SW 1271 (cell line): ENCODE measurements at places on chromosomes 11 and 22.
A peak's percentile ranks its signal among the peaks of the same experiment; 100 is the strongest.

DNA sequence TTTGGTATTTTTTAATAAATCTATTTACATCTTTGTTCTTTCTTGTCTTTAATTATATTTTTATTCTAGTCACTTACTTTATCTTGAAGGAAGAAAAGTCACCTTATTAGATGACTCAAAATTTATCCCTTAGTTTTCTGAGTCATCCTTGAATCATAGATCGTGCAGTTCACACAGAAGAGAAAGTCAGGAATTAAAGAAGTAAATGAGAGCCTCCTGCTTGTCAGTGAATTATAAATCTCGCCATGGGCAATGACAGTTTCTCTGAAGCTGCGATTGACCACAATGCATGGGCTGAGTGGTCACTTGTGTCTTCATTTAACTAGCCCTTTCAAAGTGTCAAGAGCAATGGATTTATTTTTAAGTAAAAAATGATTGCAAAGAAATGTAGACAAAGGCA is 91.2 kb downstream of the LUZP2 start:
- no peak for DNase-seq

GRCh38 chr11:22359295-22359694 is 21.1 kb downstream of the SLC17A6 start:
- DNase-seq, result no peak

DNA sequence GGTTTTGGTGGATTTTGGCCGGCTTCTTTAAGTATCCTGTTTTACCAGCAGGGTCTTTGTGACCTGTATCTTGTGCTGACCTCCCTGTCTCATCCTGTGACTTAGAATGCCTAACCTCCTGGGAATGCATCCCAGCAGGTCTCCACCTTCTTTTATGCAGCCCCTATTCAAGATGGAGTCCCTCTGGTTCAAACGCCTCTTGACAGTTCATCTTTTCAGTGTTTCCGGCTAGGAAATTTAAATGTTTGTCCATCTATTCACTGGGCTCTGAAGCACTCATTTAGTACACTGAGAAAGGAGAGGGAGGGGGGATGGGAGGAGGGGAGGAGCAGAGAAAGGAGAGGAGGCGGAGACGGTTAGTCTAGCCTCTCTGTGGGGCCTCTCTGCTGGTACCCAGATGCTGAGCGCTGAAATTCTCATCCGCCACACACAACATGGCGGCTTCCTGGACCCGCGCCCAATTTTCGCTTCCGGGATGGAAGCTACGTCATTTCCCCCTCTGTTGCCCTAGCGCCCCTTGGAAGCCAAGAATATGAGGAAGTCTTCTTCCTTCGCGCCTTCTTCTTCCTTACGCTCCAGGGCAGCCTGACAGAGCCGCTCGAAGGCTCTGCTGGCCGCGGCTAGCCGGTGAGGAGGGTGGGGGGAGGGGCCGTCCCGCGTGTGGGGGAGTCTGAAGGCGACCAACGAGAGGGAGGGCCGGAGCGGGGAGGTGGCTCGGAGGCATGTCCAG is 69.0 kb upstream of the SYT13 start:
- DNase-seq, result no peak

- DNase-seq, result no peak
Measured at GRCh38 chr22:24973872-24974271, 21.4 kb downstream of the KIAA1671 start.

DNA sequence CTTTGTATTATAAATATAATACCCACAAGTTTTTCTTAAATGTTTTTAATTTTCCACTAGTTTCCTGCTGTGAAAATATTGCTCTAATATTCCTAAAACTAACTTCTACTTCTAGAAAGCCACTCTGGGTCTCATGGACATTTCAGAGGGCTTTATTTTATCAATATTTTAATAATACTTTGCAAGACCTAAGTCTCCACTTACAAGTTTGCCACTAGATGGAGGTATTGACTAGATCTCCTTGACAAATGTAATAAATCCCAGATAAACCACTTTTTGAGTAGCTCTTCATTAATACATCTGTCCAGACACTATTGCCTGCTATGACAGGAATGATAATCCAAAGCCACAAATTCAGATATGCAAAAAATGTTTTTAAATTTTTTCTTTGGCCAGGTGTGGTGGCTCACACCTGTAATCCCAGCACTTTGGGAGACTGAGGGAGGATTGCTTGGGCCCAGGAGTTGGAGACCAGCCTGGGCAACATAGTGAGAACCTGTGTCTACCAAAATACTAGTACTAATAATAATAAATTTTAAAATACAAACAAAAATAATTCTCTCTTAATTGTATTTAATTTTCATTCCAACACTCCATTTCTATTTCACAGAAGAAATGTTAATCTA is 3.5 kb upstream of the ACAT1 start:
- DNase-seq, result peak; percentile 74

- no peak for DNase-seq
Measured at GRCh38 chr11:80635178-80635577, 1194.3 kb upstream of the TENM4 start.

DNA sequence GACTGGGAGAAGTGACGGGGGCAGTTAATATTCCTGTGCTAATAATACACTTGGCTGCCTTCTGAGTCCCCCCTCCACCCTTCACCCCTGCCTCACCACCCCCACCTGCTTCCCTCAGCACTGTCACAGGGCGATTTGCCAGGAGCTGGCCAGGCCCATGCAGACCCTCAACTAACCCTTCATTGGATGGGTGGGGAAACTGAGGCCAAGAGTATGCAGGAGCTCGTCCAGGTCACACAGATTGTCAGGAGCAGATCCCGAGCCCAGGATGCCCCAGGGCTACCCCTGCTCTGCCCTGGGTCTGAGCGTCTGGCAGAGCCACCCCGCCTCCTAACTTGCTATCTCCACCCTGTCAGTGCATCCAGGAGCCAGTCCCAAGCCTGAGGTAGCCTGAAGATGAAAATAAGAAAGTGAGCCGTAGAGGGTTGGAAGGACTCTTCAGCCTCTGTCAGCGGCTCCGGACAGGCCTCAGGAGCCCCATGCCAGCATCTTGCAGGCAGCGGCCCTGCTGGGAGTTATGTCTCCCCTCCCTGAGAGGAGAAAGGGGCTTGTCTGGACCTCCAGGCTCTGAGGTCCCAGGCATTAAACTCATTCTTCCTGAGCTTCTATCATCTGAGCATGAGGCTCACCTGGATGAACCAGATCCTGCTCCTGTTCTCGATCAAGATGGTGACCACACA is 6.2 kb downstream of the TPBGL start:
- no peak for DNase-seq

DNA sequence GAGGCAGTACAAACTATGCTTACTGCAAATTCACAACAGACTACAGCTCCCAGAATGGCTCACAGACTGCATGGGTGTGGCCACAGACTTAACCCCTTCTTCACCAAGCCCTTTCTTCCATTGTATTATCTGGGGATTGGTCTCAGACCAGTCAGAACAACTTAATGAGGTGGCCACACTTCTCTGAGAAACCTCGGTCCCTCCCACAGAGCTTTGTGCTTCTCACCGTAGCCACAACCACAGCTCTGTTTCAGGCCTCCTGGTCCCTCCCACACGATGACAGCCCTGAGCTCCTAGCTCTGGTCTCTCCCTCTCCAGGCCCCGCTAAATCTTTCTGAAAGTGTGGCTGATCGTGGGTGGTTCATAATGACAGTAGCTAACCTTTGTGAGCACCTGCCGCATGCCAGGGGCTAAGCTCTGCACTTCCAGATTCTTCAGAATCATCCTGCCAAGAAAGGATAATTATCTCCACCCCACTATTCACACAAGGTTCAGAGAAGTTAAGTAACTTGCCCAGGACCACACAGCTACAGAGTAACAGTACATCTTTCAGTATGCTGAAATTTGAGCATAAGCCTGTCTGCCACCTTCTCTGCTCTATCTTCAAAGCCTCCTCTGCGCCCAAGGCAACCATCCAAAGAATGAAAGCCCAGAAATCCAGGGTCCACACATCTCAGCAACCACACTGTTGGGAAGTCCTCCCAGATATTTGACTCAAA is 5.4 kb downstream of the PDE2A start:
- no peak for DNase-seq

- DNase-seq, result no peak
Measured at GRCh38 chr11:21494946-21495345, 697.9 kb upstream of the ANO5 start.

DNA sequence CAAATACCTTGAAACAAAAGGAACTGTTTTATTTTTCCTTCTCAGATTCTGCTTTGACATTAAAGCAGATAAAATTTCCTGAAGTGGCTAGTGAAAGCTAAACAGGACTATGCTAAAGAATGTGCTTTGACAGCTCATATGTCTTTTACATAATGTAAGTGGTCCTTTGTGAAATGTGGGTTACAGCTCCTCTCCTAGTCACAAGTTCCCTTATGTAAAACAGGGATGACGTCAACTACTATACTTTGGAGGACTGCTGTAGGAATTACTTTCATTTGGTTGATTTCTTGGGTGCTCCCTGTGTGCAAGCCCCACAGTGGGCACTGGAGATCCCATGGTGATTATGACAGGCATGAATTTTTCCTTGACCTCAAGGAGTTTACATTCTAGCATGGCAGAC is 216.6 kb upstream of the NARS2 start:
- no peak for DNase-seq

DNA sequence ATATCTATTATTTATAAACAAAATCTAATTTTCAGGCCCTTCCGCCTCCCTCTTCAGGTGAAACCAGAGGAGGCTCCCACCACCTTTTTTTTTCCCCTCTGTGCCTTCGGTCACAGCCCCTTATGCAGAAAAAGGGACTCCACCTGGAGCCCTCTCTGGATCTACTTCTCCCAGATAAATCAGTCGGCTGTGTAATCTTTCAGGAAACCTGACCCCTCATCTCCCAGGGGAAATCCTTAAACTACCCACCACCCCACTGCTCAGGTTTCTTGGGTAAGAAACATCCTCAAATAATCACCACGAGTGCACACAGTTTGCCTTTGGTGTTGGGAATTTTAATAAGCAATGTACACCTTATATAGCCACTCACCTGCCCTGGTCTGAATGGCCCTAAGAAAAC is 104.2 kb downstream of the NAV2 start:
- DNase-seq, result no peak

DNA sequence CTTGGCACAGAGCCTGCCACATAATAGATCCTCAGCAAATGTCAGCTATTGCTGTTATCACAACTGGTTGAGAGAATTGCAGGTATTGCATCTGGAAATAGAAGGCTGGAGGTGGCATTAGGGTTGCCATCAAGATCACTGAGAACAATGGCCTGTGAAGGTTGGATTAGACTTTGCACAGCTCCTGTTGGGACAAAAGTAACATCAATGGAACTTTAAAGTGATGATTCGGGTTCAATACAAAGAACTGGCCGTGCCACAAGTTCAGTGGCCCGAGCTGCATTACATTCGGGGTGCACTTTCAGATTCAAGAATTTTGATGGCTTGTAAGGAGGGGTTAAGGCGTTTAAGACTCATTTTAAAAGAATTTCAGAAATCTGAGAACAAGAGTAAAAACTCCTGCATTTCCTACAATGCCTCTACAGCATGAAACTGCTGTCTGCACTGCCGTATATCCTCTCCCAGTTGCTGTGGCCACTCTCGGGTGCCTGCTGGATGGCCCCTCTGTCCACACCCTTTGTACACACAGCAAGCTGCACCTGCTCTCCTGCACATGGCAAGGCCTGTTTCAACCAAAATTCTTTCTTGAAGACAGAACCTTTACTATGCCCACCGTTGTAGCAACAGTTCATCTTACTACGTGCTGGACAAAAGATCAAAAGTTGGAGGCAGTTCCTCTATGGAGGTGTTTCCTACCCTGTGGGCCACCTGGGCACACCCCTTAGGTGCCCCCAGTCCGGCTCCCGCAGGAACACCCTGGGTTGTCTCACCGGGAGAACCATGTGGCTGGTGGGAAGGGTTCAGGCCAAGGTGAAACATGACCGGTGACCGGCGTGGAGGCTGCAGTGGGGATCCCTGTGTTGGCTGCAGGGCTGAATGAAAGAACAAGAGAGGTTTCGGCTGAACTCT is 17.5 kb upstream of the SHANK2 start:
- no peak for DNase-seq

DNA sequence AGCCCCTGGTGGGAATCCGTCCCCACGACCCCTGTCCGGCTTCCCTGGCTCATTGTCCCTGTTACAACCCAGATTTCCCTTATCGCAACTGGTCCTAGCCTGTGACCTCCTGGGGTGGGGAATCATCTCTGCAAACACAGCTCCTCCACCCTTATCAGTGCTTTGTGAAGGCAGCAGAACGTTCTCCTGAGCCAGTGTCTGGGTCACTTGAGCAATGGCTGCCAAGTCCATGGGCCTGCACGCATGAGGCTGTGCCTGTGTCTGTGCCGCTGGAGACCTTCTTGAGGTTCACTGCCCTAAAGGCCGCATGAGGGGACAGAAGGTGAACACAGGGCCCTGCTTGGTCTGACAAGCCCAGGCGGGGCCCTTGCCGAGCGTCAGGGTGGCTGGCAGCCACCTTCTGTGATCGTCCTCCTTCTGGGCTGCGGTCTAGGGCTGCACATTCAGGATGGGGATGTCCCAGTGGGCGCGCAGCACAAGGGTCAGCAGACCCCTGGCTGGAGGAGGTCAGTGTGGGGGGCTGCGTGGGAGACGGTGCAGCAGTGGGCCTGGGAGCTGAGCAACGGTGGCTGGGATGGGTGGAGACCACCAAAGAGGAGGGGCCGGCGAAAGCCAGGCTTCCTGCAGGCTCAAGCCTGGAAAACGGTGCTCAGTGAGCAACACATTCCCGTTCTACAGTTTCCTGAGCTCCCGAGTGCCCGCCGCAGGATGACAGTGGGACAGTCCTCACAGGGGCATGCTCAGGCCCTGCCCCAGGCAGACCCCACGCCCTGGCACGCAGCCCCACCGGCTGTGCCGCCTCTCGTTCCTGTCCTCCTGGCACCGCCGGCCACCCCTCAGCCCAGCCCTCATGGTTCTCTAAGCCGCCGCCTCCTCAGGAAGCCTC is 74.1 kb downstream of the CDKN1C start:
- no peak for DNase-seq

GRCh38 chr11:111018566-111018965 is 227.0 kb upstream of the POU2AF2 start:
- no peak for DNase-seq

- DNase-seq, result no peak
Measured at GRCh38 chr11:122509091-122509490, 146.4 kb upstream of the UBASH3B start.

DNA sequence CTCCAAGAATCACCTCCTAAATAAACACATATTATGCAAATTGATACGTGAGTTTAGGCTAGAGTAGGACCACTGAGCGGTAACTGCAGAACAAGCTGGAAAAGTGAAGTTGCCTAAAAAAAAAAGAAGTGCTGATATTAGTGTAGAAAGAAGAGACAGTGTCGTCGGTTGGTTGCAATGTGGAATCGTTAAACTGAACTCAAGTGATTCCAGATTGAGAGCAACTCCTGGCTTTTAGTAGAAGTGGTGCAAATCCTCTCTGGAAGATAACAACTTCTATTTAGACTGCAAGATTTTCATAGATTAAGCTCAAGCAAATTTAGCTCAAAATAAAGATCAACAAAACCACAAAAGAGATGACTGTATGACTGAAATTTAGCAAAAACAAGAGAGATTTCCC is 97.0 kb upstream of the PGR start:
- DNase-seq, result no peak

- no peak for DNase-seq
Measured at GRCh38 chr22:40920526-40920925, 30.7 kb upstream of the RBX1 start.

DNA sequence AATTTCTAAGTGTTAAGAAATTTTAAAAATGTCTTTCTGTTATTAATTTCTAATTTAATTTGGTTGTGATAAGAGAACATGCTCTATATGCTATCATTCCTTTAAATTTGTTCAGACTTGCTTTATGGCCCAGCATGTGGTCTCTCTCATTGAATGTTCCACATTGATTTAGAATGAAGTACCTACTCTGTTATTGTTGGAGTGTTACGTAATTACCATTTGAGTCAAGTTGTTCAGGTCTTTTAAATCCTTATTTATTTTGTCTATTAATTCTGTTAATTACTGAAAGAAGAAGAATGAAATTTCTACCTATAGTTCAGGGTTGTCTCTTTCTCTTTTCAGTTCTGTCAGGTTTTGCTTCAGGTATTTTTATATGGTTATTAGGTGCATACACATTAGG is 57.0 kb downstream of the PRMT3 start:
- no peak for DNase-seq
